ENCODE measurements at places on chromosomes 12 and 14.

GRCh38 chr12:3222979-3223378 lies 145.8 kb downstream of the TSPAN9 start:
- DNase-seq: peak; percentile 94

- no peak for DNase-seq
These were observed 4.4 kb downstream of the UBE3B start for GRCh38 chr12:109481863-109482262.

DNA sequence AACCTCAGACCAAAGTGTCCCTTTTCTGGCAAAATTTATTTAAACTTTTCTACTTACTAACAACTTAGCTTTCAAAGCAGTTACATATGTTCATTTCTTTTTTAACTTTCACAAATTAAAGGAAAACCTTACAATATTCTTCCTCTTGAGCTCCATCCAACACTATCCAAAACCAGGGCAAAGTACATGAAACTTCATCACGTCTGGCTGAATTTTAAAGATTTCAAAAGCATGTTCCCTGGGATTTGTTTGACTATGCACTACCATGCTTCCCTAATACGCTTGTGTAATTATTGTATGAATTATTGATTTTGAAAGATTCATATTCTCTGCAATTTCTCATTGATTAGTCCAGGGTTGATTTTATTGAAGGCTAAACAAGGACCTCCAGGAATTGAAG lies 343.1 kb upstream of the TMPO start:
- DNase-seq: no peak

DNA sequence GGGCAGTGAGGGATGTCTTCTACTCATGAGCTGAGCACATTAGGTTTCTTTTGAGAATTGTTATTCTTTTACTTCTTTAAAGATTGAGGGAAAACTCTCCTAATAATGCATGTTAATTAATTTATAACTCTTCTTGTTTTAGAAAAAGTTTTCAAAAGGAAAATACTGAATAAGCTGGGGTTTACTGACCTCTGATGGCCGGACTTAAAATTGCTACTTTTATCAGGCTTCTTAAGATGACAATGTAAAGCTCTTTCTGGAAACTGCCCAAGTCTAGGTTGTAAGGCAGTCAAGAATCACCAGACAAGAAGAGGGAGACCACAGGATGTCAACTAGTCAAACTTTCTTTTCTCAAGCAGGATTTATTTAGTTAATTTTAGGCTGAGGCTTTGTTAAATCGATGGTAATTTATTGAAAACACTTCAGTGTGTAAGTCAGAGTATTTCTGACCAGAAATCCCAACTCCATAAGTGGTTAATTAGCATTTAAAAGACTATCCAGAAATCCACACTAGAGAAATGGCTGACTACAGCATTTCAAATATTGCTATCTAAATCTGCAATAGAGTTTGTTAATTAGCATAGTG lies 82.1 kb downstream of the AVPR1A start:
- DNase-seq: no peak

DNA sequence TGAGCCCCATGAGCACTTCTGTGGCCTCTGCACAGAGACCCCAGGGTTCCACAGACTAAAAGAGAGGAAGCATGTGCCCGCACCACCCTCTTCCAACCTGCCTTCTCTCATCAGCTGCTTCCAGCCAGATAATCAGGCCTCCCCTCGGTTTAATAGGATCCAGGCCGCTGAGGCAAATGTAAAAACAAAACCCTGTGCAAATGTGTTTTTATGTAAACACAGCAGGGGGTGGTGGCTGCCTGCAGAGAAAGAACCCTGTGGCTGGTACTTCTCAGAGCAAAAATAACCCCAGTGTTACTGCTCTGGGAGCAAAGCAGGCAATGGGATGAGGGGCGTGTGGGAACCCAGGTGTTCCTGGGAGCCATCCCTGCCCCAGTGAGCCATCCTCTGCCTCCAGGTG lies 46.2 kb downstream of the WSCD2 start:
- no peak for DNase-seq

DNA sequence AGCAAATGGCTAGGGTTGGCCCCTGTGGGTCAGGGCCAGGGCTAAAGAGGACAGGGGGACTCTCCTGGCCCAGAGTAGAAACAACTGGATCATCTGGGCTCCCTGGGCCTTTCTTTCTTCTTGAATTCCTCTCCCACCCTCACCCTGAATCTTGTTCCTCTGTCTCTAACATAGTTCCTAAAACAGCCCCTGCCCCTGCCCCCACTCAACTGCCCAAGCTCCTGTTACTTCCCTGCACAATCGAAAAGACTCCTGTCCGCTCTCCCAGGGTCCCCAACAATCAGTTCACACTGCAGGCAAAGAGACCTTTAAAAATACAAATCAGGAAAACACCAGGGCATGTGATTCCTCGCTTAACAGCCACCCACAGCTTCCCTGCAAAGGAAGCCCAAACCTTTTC lies 18.0 kb upstream of the ANKRD33 start:
- no peak for DNase-seq

DNA sequence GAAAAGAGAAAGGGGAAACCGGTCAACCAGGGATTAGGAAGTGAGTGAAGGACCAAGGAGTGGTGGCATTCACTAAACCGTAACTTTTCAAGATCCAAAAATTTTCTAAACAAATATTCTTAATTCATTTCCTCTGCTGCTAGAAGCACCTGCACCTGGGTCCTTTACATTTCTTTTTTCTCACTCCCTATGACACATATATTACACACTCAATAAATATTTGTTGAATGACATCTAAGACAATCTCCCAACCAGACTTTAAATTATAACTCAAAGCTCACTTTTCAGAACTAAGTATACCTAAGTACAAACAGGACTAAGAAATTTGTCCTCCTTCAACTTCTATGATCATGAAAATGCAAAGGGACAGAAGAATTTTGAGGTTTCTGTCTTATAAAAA lies 11.1 kb downstream of the TTC5 start:
- no peak for DNase-seq

GRCh38 chr14:105021656-105022275 lies 883 bp upstream of the CDCA4 start:
- DNase-seq: peak; percentile 61

DNA sequence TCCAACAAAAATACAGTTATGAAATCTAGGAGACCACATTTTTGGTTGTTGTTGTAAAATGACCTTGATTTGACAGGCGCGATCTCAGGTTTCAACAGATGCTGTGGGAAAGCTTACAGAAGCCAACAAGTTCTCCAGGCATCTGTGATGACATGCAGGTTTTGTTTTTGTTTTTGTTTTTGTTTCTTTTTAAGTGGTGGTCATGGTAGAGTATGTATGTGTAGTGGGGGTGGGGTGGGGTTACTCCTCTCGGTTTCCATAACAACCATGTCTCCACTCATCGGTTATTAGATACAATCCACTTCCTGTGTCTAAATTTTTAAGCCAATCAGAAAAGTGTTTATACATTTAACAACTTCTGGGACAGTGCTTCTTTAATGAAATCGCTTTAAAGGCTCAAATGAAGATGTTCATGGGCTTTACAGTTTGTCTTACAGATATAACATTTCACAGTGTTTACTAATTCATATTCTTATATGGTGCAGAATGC lies 199.9 kb upstream of the FOXN3 start:
- DNase-seq: no peak

DNA sequence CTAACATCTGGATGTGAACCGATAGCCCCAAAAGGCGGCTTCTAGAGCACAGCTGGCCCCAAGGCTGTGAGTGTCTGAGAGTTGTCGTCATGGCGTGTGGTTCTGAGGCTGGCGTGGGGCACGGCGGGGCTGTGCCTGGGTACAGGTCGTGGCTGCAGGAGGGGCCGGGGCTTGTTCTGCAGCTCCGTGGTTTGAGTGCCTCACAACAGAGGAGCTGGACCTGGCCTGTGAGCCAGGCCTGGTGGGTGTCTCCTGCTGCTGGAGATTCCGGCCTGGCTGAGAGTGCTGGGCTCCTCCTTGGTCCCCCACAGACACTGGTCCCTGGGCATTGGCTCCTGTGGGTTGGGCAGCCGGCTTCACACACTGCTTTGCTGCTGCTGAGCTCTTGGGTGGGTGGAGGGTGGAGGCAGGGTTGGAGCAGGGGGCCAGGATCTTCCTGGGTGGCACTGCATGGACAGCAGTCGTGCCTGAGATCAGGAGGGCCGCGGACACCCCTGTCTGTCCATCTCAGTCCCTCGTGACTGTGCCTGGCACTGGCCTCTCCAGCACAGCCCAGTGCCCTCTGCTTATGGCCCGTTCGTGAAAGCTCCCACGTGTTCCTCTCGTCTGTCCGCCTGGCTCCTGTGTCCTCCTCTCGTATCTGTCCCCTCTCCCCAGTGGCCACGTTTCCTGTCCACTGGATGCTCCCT lies 31.8 kb upstream of the TEX22 start:
- no peak for DNase-seq

DNA sequence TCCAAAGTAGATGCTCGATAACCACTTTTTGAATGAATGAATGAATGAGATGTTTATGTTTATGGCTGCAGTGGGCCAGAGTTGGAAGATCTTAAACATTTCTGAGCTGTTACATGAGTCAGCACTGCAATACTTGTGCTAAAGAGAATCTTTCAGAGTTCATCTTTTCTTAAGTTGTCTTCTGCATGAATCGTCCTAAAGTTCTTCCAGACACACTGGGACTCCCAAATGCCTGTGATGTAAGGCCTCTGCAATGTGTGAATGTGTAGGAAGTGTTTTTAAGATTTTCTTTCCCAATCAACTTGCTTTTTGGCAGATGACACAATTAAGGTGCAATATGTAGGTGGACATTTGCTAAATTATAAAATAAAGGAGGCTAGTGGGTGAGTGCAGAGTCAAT lies 50.3 kb upstream of the TRIM9 start:
- no peak for DNase-seq

DNA sequence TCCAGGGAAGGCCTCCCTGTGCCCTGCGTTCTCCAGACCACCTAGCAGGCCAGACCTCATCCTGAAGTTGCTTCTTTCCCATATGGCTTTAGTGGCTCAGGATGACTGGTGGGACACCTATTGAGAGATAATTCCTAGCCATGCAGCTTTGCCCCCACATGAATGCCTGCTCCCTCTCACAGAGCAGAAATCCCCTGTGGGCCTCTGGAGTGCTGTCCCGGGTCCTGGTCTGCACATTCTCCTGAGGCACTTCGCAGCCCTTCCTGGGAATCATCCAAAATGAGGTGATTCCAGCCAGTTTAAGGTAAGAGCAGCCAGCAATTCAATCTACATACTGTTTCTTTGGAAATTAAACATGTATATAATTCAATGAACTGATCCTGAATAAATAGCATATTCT lies 135.9 kb downstream of the GPR65 start:
- DNase-seq: no peak

- DNase-seq: no peak
These were observed 49.7 kb downstream of the JAG2 start for GRCh38 chr14:105118646-105119407.

DNA sequence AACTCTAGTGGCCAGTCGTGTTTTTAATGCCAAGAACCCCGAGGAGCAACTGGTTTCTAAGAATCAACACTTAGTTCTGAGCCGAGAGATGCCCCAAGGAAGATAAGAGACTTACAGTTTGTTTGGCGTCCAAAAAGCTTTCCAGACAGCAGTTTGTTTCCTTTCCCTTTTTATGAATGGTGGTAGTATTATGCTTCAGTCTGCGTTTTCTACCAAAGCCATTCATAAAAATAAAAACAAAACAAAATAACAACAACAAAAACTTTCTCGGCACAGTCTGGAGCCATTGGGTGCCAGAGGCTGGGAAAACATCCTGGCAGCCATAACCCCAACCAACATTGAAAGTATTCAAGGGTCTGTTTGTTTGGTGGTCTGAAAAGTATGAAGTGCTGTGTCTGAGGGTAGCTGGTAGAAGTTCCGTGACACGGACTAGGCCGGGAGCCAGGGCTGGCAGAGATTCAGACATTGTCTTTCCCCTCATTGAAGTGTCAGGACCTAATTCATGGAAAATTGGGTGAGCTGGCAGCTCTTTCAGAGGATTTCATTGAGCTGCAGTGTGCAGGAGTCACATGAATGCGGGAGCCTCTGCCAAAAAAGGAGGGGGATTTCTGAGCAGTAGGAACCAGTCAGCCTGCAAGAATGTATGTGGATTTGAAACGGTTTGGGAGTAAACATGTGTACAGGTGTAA lies 124.2 kb downstream of the HMGA2 start:
- peak; percentile 55 for DNase-seq

DNA sequence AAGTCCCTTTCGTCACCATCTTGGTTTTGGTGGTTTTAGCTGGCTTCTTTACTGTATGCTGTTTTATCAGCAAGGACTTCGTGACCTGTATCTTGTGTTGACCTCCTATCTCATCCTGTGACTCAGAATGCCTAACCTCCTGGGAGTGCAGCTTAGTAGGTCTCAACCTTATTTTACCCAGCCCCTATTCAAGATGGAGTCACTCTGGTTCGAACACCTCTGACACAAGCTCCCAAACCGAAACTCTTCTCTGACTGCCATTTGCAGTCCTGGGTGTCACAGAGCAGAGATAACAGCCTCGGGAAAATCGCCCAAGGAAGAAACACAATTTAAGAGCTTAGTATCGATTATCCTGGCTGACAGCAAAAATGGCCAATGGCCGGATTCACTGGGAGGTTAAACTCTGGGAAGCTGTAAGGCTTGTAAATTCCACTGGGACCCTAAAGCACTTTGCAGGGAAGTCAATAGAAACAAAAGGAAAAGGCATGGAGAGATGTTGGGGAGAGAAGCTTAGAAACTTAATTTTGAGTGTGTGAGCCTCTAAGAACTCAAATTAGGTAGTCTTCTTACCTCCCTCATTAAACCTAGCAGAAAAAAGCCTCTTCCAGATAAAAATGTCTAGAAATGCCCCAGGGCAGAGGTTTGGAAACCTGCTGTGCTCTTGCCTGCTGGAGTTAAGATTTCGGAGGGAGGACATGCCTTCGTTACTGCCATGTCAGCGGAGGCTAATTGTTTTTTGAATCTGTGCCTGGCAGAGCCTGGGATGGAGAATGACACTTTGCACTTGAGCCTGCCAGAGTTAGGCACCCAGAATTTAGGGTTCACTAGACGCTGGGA lies 56.5 kb upstream of the RPH3A start:
- DNase-seq: no peak

- no peak for DNase-seq
These were observed 18.5 kb upstream of the PMCH start for GRCh38 chr12:102215992-102216691.

DNA sequence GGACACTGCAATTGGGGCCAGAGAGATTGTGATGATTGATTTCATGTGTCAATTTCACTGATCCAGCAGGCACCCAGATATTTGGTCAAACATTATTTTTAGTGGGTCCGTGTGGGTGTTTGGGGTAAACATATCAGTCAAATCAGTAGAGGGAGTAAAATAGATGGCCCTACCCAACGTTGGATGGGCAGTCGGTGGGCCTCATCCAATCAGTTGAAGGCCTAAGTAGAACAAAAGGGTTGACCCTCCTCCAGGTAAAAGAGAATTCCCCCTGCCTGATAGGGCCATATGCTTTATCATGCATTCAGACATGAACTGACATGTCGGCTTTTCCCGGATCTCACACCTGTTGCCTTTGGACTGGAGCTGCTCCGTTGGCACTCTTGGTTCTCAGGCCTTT lies 195.1 kb upstream of the CAND1 start:
- no peak for DNase-seq

- no peak for DNase-seq
These were observed 69.4 kb downstream of the ACSM4 start for GRCh38 chr12:7373226-7373625.

GRCh38 chr14:89616425-89616824 lies 199.4 kb upstream of the FOXN3 start:
- no peak for DNase-seq

Data from DMS79 (cell line).